ENCODE measurements at places on chromosomes 7 and 10.

DNA sequence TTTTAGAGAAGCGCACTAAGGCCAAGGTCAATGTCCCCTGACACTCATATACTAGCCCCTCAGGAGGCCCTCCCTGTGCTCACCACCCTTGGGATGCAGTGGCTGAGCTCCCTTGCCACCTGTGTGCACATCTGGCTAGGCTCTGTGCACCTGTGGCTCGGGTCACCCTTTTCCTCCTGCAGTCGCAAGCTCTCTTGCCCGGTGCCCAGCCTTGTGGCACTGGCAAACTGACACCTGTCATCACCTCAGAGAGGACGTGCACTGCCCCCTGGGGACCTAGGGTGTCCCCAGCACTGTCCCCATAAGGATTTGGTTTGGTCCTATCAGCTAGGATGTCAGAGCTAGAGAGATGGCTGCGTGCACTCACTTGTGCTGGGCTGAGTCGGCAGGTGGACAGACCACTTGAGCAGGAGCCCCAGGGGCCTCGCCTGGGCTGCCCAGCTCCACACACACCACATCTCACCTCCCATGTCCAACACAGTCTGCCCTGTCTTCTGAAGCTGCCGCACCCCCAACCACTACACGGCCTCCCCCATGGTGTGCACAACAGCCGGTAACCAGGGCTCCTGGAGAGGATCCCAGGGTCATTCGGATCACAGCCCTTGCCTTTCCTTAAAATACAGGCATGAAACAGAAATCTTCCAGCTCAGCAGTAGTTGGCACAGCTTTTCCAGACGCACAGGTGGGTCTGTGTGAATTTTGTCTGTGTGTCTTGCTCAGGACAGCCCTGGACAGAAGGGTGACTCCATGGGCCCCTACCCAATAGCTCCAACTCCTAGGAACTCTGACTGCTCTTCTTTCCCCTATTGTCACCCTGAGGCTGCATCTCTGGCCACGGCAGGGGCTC lies 111.0 kb downstream of the GRID1 start:
- DNase-seq = no peak

GRCh38 chr7:6653071-6654003 lies 16.2 kb downstream of the ZNF316 start:
- DNase-seq = no peak

DNA sequence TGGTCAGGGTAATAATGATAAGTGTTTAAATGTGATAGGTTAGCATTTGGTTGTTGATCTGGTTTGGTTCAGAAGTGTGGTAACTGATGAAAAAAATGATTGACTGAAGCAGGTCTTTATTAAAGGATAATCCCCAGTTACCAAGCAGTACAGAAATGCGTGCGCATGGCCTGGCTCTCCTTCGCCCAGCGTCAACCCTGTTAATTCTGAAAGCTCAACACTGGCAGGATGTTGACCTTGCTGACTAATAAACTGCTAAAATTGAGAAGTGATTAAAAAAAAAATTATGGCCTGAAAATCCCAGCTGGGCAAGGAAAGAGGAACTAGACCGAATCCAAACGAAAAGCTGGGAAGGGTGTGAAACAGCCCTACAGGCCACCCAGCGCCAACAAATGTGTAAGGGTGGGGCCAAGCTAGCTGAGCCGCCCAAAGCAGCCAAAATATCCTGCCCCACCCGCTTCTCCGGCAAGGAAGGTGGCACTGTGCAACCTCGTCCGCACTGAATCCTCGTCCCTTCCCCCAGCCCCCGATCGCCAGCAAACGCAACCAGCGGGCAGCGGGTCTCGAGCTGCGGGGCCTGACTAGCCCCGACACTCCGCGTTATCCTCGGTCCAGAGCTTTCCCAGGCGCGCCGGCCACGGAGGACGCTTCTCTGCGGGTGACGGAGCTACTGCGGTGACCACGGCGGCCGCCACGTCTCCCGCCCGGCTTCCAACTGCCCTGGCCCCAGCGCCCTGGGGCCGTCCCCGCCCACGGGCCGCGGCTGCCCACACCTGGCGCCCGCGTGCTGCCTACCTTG lies 561 bp downstream of the SHTN1 start:
- DNase-seq = no peak

GRCh38 chr10:31490858-31491504 lies 172.0 kb downstream of the ZEB1 start:
- DNase-seq = no peak

DNA sequence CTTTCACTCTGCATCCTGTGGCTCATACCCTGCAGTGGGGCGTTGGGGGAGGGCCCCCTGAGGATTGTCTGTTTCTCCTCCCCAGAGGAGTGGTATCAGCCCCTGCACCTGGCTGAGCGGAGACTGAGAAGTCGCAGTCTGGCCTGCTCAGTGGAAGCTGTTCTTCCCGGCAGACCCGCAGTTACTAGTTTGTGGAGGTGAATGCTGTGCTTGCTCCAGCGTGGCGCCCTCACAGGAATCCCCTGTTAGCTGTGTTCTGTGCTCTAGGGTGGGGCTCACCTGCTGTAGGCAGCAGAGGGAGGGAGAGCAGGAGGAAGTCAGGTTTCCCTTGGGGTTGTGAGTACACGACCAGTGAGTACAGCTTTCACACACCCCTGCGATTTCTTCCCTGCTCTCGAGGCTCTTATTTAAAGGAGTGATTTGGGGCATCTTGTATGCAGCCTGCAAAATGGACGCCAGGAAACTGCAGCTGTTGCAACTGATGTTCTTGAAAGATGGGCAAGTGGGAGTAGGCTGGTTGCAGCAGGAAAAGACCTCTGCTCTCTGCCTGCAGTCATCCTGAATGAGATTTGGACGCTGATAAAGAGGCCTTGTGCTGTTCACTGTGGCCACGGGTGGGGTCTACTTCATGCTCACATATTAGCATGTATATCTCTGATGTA lies 66.4 kb downstream of the HK1 start:
- no peak for DNase-seq

GRCh38 chr10:114743521-114744231 lies 77.9 kb upstream of the FHIP2A start:
- DNase-seq = no peak

DNA sequence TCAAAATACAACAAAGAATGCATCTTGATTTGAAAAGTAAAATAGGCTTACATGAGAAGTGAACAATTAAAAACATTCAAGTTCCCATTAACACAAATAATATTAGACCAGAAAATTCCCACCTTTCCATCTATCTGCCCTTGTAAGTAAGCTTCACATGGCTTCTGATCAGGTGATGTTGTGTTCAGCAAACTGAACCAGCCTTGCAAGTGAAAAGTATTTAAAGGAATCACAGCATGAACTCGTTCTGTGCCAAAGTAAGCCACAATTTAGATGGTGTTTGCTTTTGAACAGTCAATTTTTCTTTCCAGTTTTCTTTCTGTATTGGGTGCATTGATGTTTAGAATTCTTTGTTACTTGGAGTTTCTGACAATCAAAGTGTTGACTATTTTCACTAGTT lies 347.9 kb downstream of the TNS3 start:
- no peak for DNase-seq

DNA sequence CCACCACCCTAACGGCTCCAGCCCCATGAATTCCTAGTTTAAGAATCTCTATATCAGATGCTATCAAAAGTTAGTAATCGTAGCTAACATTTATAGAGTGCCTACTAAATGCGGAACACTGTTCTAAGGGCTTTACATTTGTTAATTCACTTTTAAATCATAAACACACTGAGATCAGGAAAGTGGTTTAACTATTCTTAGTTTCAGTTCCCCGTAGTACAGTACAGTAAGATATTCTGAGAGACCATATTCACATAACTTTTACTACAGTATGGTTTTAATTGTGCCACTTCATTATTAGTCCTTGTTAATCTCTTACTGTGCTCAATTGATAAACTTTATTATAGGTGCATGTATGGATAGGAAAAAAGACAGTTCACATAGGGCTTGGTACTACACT lies 22.5 kb downstream of the SYPL1 start:
- DNase-seq = no peak

GRCh38 chr10:84243759-84244158 lies 1.1 kb upstream of the RGR start:
- no peak for DNase-seq

- no peak for DNase-seq
Observed at GRCh38 chr7:36723291-36723690, 1.0 kb downstream of the AOAH start.

DNA sequence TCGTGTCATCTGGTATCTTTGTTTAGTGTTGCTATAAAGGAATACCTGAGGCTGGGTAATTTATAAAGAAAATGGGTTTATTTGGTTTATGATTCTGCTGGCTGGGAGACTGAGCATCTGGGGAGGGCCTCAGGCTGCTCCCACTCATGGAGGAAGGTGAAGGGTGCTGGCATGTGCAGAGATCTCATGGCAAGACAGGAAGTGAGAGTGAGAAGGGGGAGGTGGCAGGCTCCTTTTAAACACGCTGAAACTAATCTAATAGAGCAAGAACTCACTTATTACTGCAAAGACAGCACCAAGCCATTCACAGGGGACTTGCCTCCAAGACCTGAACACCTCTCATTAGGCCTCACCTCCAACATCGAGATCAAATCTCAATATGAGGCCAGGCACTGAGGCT lies 11.3 kb downstream of the OIT3 start:
- DNase-seq = no peak

- no peak for DNase-seq
Observed at GRCh38 chr7:105896407-105896911, 20.1 kb upstream of the ATXN7L1 start.

GRCh38 chr10:132326925-132327324 lies 5.1 kb upstream of the LRRC27 start:
- DNase-seq = no peak

GRCh38 chr10:129637846-129638245 lies 170.8 kb downstream of the MGMT start:
- no peak for DNase-seq

GRCh38 chr7:22277375-22277774 lies 79.6 kb downstream of the RAPGEF5 start:
- DNase-seq = no peak

Data from activated CD8-positive, alpha-beta memory T cell treated with anti-CD3 and anti-CD28 coated beads for 4 hours (primary cell).